GM12864 (cell line): ENCODE measurements at places on chromosomes 6 and 20.

GRCh38 chr20:16775961-16776360 is 27.8 kb downstream of the OTOR start:
- DNase-seq: no peak

DNA sequence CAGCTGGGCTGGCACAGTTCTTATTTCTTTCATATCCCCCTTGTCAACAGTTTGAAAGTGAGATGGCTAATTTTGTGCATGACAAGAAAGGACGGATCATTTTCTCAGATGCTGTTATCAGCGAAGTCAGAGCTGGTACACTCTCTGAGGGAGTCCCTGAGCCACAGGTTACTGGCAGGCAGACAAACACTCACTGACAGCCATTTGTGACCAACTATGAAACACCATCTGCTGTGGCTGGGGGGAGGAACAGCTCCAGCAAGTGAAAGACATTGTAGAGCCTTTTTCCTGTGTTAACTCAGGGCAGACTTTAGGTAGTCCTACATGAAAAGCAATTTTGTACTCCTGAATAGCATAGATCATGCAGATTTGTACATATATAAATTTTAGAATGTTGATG is 22.2 kb downstream of the OLIG3 start:
- no peak for DNase-seq

DNA sequence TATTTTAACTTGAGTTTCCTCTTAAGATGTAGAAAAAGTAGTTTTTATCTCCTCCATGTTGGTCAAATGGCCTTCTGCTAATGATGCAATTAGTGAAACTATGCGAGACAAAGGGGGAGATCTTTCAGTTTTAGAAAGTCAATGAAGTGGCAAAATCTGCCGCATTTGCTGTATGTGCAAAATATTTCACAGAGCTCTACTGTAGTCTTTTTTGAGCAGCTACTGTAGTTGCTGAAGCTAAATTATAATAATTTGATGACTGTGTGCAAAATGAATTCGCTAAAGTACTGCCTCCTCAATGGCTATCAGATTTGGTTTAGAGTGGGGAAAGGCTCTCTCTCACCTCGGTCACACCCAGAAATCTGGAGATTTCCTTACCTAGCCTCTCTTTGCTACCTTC is 267.6 kb upstream of the ZFP64 start:
- no peak for DNase-seq

GRCh38 chr20:19964289-19965265 is 52.6 kb upstream of the NAA20 start:
- no peak for DNase-seq

- DNase-seq: no peak
Observed at GRCh38 chr6:113944701-113945100, 26.2 kb downstream of the HDAC2 start.

DNA sequence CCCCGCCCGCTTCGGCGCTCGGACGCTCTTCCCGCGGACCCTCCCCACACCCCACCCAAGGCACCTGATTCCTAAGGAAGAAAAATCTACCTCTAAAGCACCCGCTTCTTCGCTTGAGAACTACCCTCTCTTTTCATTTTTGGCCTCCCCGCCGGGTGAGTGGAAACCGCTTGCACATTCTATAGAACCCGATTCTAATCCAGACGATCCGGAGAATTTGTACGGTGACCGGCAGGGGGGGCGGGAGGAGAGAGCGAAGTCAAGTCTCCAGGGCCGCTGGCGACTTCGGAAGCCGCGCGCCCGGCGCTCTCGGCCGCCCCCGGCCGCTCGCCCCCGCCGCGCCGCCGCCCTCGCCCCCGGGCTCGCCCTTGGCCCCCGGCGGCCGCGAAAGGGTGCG is at the start of gene RBM24:
TSS of gene RBM24 (plus strand) at position 262 of the 397 bp plus-strand sequence. CDS start 221 bp downstream, outside the sequence.
- DNase-seq: no peak

DNA sequence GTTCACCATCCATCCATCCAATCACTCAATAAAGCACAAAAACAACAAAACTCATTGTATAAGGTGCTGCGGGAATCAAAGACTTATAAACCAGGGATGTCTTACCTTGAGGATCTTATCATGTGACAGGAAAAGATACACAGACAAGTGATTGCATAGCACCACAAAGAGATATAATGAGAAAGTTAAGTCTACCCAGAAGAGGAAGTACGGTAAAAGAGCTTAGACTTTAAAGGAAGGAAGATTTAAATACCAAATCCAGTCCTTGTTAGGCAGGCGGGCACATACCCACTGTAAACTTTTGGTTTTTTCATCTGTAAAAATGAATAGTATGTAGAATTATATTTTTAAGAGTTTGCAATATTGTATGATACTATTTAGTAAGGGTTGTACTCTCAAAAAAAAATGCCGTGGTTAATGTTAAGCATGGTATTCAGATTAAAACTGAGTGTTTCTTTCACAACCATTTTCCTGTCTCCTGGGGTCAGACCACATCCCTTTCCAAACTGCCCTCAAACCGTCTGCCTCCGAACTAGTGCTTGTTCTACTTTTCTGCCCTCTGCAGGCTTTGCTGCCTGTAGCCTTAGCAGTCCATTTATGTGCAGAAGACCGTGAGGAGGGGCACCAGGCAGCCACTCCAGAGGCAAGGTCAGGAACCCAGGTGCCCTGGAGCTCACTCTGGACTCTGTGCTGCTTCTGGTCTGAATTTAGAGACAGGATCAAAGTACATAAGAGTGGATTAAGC is 179.5 kb upstream of the SYNDIG1 start:
- no peak for DNase-seq

DNA sequence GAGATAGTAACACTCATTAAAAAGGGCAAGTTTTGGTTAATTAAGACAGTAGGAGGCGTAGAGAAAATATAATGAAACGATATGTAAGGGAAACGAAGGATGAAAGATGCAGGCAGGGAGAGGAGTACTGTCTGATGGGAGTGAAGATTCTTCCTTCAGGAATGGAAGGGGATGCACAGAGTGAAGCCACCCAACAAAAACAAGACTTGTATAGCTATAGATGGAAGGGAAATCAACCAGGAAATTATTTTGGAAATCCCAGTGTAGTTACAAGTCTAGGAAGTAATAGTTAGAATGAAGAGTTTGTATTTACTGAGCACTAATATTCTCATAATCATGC is 19.7 kb upstream of the HLA-DRB1 start:
- DNase-seq: no peak

DNA sequence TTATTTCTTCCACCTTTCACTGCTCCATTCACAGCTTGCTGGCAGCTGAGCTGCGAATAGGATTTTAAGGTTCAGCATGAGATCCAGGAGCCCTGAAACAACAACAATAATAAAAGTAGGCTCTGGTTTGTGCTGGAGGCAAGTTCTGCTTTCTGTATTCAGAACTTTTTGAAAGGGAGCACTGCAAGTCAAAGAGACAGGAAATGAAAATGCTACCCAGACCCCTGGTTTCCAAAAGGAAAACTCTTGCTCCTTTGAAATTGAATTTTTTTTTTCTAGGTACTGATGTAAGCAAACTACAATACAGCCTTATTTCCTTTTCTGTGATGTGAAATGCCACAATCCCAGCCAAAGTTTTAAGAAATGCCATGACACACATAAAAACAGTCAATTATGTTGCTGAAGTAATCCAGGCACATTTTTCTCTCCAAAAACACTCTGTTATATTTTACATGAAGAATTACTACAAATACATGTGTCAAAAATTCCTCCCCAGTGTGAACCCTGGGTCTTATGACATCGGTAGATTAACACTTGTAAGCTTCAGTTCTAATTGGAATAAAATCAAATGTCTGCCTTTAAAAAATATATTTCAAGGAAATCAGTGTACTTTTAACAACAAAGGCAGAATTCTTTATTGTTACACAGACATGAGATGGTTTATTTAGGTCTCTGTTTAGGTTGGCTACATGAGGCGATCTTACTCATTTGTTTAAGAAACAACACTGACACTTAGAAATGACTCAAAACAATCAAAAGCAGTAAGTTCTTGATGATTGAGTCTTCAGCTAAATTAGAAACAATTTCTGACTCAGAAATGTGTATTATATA is 656.7 kb downstream of the EPHA7 start:
- no peak for DNase-seq

GRCh38 chr6:146905181-146905704 is 299.0 kb upstream of the STXBP5 start:
- DNase-seq: no peak

DNA sequence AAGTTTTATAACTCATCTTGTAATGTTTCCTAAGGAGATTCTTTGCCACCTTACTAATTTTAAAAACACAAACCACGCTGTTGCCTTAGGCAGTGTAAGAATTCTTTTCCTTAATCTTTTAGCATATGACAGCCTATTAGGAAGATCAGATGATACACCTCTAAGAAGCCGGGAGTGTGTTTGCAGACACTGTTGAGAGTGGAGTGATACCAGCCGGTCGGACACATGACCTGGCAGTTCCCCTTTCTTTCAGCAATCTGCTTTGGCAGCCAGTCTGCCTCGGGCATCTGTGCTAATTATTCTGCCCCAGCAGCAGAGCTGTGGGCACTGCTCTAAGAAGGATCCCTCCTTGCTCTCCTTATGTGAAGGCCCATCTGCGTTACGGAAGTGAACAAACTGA is 50.9 kb downstream of the PLCB4 start:
- no peak for DNase-seq
